ENCODE measurements at places on chromosomes 7 and 10.

- peak; percentile 30 for DNase-seq
Measured at GRCh38 chr10:110643653-110644597, at the start of gene RBM20. Gene RBM20 (plus strand): TSS chr10:110644336. CDS start chr10:110644455, 119 bp downstream.

DNA sequence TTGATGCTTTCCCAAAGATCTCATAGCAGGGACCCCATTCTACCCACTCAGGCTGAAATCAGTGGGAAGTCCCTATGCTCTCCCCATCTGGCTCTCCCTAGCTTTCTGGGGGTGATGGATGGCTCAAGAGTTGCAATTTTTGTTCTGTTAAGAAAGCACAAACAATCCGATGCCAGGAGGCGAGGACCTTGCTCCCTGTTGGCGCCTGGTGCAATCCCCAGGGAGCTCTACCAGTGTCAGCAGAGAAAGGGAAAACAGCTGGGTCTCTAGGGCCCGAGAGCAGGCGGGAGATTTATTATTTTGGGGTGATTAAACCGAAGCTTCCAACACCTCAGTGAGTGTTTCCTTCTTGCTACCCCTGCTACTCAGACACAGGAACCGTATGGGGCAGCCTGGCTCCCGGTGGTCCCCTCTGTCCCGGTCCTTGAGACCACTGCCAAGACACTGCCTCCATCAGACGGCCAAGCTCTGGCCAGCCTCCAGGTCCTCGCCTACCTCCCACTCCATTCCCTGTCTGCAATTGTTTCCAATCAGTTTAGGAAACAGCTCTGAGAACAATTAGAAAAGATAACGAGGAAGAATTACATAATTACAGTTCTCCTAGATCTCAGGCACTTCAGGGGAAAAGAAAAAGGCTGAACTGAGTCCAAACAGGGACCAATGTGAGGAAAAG lies 147.9 kb downstream of the PLXNA4 start:
- no peak for DNase-seq

DNA sequence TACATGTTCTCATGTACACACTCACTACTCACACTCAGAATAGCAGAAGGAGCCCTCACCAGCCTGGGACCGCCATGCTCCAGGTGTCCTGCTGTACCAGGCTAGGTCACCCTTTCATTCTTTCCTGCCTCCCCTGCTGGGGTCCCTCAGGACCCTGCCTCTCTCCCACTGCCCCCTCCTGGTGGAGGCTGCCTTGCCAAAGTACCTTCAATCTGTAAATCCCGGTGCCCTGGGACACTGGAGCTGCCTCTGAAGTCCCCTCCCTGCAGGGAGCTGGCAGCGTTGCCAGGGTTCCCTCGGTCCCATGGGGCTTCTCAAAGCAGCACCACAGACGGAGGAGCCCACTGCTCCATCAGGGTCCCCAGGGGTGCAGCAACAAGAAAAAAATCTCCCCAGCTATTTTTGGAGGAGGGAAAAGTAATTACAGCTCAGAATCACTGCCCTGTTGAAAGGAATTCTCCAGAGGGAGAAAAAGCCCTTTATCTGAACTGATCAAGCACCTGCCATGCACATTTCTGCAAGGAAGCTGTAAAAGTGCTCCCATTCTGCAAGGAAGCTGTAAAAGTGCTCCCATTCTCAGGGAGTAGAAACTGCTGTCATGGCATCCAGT lies 259.9 kb downstream of the PTPRN2 start:
- DNase-seq, result no peak

DNA sequence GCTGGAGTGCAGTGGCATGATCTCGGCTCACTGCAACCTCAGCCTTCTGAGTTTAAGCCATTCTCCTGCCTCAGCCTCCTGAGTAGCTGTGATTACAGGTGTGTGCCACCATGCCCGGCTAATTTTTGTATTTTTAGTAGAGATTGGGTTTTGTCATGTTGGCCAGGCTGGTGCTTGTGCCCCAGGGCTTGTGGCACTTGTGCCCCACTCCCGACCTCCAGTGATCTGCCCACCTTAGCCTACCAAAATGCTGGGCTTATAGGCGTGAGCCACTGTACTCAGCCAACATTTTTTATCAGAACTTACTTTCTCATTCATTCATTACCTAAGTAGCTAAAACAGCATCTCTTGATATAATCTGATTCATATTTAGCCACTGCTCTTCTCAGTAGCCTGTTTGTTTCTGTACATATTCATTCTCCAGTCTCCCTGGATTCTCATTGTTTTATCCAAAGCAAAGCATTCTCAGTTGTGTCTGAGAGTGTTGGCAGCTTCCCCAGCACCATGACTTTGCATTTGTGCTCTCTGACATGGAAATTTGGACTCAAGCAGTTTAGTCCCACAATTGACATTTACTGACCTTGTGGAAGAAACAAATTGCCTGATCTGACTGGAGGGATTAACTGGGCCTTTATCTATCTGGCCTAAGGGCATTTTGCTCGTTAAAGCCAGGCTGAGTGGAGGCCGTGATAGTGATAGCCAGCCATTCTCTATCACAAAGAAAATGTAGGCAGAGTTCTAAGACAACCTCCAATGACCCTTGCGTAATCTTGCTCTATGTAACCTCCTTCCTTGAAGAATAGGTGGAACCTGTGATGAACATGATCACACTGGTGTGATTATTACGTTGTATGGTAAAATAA lies 44.9 kb downstream of the AKR1B15 start:
- DNase-seq, result no peak

DNA sequence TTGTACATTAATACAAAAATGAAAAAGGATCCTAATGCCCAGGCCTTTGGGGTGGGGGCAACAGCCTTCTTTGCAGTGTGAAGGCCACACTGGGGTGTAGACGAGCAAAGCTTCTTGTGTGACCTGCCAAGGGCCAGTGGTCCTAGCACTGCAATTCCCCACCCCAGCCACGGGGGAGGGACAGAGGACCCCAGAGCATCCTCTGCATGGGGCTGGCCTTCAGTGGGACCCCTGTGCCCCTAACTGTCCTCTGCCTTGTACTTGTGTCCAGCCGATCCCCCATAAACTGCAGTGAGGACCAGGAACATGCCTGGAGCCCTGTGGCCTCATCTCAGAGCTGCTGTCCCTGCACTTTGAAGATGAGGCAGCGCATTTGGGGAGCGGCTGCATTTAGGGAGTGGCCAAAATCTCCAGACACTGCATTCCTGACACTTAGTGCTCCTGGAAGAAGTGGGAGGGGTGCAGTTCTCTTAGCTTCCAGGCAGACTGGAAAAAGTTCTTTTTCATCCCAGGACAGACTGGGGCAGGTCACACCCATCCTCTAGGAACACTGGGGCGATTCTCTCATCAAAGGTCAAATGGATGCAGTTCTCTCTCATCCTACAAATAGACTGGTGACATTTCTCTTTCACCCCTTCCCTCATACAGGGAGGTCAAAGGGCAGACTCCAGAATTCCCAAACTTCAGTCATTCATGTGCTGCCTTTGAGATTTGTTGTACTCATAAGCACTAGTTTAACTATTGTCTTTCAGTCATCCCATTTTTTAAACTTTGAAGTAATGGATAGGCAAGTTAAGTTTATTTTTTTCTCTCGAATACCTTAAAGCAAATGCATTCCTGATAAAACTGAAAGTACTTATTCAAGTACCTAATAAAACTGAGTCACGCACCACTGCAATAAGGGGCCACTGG lies 922 bp upstream of the MYO1G start:
- DNase-seq, result no peak

DNA sequence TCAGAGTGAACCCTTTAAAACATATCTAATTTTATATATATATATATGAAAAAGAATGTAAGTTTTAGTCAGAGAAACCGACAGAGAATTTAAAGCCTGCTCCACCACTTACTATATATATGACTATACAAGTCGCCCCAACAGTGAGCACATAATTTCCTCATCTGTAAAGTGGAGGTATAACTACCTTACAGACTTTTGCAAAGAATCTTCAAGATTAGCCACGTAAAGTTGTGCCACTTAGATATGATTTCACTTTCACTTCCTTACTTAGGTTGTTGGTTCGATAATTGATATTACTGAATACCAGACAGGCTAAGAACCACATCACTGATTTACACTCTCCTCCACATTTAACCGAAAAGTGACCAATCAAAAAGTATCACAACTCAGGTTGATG lies 94.7 kb downstream of the PDE1C start:
- no peak for DNase-seq

- DNase-seq, result no peak
Measured at GRCh38 chr10:1412531-1413189, 324.7 kb downstream of the ADARB2 start.

DNA sequence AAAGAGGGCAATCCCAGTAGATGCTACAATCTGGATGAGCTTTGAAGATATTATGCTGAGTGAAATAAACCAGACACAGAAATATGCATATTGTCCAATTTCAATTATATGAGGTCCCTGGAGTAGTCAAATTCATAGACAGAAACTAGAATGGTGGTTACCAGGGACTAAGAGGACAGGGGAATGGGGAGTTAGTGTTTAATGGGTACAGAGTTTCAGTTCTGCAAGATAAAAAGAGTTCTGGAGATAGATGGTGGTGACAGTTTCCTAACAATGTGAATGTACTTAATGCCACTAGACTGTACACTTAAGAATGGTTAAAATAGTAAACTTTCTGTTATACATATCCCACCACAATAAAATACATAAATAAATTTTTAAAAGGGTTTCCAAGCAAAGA lies 236.6 kb downstream of the ELMO1 start:
- no peak for DNase-seq
